ENCODE measurements at places on chromosomes 5 and 9.

DNA sequence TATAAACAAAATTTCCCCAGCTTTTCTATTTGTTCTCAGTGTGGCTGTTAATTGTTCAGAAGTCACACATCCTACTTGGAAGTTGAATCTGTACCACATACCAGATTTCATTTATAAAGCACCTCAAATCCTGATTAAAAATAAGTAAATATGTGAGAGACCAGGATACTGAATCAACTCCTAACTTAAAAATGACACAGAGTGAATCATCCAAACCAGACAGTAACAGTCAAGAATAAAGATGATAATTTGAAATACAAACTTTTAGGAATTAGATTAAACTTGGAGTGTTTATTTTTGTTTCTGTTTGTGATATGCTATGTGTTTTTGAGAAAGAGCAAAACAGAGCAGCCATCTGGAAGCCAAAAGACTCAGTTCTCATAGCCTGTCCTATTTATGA is 633.2 kb upstream of the RORB start:
- DNase-seq, result peak; percentile 50

GRCh38 chr9:100674419-100675122 is 96.7 kb downstream of the CAVIN4 start:
- no peak for DNase-seq

DNA sequence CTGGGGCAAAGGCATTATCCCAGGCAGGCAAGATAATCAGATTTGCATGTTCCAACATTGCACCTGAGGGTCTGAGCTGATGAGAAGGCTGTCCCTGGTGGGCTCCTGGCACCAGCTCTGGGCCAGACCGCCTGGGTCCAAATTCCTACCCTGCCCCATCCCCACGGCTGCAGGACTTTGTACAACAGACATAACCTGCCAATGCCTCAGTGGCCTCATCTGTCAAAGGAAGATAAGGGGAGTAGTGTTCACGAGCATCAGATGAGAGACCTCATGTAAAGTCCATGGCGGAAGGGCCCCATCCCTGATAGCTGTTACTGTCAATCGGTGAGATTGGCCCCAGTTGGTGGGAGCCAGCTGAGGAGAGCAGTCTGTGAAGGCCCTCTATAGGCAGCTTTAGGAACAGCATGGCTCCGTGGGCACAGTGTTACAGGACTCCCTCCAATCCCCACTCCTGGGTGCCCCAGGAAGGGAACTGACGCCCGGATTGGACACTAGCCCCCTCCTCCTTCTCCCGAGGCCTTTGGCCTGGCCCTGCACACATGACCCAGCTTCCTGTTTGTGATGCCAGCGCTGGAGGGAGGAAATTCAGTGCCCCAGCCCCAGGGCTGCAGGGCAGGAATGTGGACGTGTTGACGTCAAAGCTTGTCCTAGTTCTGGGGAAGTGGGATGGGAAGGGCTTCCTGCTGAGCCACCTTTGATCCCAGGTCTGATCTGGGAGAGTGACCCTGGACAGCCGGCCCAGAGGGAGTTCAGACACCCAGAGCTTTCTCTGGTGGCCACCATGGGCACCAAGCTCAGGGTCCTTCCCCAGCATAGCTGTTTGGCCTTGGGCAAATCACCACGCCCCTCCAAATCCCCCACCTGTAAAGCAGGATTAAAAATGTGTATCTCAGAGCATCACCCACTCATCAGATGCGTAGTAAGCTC is 56.2 kb downstream of the DUSP1 start:
- peak; percentile 62 for DNase-seq

DNA sequence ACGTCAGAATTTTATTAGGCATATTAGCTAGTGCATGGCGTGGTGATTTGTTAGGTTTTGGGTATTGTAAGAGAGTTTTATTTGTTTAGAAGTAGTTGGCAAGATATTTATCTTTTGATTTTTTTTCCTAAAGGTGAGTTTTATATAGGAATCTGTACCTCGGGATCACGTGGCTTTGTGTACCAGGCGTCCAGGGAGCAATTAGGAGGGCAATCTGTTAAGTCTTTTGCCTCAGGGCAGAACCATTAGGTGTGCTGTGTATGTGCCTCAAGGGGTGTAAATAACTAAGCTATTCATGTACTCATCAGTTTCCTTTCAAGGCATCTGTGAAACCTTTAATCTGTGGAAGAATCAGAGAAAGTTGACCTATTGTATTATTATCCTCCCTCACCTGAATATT is 39.4 kb downstream of the ZSWIM6 start:
- DNase-seq, result no peak

DNA sequence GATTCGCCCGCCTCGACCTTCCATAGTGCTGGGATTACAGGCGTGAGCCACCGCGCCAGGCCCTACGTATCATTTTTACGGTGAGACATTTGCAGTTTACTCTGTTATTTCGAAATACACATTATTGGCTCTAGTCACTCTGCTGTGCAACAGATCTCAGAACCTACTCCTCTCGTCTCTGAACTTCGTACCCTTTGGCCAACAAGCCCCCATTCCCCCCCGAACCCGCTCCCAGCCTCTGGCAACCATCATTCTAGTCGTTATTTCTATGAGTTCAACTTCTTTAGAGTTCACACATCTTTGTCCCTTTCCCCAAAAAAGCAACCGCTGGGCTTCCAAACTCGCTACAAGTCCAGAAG is 735 bp downstream of the PTGR1 start:
- DNase-seq, result peak; percentile 78

DNA sequence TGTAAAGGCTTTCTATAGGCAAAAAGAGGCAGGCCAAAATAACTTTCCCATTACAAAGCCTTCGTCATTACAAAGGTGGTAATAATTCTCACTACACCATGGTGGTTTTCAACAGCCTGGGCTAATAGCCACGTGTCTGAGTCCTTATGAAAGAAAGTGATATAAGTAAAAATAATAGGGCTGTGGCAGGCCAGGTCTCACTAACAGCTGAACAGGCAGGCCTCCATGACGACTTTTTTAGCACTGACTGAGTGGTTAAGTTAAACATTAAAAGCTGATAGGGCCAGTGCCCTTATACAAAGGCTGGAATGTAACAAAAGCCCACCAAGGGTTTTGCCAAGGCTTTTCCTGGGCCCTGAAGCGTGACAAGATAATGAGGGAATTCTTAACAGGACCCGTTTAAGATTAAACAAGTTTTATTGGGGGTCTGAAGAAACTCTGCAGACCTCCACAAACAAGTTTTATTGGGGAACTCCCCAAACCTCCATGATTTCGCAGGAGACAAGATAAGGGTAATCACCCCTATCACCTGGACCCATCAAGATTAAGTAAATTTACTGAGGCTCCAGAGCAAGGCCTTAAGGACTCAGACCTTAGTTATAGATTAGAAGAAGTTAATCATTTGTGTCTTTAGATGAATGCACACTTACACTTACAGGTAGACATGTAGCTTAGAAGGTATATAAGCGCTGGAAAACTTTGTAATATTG is 412.9 kb downstream of the CHSY3 start:
- no peak for DNase-seq

DNA sequence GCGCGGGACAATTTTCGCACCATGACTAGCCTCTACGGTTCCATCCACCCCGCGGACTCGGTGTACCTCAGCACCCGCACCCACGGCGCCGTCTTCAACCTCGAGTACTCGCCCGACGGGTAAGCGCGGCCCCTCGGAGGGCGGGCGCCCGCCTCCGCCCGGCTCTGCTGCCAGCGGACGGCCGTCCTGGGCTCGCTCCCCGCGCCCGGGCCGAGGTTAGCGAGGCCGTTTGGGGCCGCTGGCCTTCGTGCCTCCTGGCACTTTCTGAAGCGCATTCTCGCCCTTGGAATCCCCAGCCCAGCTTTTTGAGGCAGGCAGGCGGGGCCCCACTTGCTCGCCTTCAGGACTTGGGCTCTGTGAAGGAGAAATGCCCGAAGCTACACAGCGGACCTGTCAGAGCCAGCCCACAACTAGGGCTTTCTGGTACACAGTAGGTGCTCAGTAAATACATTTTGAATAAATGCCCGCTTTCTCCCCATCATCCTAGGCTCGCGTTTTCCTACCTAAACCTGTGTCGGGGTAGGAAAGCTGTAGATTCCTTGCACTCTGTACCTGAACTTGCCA is 772 bp downstream of the DCAF10 start:
- DNase-seq, result peak; percentile 32

DNA sequence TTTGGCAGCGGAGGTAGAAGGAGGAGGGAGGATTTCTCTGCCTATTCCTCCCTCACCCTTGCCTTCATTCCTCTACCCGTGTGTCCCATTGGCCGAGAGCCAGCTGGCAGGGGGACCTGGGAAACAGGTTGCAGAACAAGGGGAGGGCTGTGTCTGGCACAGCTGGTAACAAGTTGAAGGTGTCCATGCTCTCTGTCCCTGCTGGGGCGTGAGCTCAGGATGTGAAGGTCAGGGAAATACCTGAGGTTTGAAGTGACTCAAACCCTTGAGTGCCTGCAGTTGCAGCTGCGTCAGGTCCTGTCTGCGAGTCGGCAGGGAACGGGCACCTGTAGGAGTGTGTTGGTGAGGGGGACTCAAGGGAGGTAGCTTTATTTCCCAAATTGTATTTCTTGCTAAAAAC is 16.2 kb downstream of the MIGA2 start:
- DNase-seq, result no peak

GRCh38 chr5:112381521-112381920 is 37.6 kb downstream of the EPB41L4A start:
- no peak for DNase-seq

GRCh38 chr5:10335711-10336470 is 17.6 kb upstream of the MARCHF6 start:
- no peak for DNase-seq

- peak; percentile 28 for DNase-seq
Observed at GRCh38 chr9:99239341-99240060, 17.4 kb downstream of the SEC61B start.

DNA sequence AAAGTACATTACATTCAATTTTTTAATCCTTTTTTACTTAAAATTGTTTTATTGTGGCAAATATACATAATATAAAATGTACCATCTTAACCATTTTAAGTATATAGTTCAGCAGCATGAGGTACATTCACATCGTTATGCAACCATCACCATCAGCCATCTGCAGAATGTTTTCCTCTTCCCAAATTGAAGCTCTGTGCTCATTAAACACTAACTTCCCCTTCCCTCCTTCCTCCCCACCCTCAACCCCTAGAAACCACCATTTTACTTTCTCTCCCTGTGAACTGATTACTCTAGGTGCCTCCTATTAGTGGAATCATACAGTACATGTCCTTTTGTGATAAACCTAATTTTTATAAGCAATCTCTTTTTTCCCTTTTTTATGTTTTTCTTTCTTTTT is 15.6 kb downstream of the TEX53 start:
- DNase-seq, result no peak

- DNase-seq, result no peak
Observed at GRCh38 chr5:178490935-178491652, 99.1 kb downstream of the COL23A1 start.

DNA sequence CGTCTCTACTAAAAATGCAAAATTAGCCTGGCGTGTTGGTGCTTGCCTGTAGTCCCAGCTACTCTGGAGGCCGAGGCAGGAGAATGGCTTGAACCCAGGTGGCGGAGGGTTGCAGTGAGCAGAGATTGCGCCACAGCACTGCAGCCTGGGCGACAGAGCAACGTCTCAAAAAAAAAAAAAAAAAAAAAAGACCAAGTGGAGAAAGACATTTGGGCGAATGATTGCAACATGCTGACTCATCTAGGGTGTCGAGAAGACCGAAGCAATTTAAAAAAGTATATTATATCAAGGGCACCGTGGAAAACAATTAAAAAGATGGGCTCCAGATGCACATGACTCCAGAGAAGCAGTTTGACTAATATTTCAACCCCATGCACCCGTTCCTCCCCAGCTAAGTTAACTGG is 9.2 kb downstream of the KLF4 start:
- DNase-seq, result peak; percentile 79

- DNase-seq, result no peak
Observed at GRCh38 chr5:65184780-65185179, 296.9 kb downstream of the ADAMTS6 start.

DNA sequence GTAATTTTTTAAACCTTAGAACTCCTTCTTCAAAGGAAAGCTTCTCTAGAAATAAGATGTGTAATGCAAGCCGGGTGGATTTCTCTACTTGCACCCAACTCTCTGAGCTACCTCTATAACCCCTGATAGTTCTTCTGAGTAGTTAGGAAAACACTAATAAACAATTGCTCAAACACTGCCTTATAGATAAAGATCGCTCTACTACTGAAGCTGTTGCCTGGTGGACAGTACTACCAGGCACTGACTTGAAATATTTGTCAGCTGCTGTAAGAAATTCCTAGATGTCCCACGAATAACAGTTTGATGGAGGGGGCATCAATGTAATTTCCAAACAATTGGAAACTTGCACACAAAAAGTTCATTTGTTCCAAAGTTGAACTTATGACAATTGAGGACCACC is 42.0 kb downstream of the NR3C1 start:
- DNase-seq, result peak; percentile 51

DNA sequence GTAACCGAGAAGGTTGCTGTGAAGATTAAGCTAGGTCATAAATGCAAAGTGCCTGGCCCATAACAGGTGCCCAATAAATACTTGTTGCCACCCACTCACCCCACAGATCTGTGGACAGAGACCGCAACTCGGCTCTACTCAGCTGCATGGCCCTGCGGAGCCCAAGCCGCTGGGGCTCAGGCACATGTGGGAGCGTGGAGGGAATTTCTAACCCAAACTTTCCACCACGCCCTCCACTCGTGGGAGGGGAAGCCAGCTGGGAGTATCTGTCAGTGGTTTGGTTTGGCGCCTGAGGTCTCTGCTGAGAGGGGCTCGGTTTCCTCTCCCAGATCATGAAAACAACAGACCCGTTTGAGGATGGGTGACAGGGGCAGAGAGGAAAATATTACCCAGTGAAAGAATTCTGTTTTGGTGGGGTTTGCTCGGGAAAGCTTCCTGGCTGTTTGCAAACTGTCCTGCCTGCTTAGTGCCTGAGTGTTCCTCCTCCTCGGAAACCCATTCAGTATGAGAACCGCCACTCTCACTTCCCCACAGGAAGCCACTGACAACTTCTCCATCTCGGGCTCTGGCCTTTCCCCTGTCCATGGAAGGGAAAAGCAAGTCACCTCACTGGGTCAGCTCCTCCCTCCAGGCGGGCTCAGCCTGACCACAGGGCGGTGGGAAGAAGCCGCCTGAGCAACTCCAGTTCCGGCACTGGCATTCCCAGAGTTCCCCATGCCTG is 60.1 kb downstream of the RGS3 start:
- DNase-seq, result no peak

DNA sequence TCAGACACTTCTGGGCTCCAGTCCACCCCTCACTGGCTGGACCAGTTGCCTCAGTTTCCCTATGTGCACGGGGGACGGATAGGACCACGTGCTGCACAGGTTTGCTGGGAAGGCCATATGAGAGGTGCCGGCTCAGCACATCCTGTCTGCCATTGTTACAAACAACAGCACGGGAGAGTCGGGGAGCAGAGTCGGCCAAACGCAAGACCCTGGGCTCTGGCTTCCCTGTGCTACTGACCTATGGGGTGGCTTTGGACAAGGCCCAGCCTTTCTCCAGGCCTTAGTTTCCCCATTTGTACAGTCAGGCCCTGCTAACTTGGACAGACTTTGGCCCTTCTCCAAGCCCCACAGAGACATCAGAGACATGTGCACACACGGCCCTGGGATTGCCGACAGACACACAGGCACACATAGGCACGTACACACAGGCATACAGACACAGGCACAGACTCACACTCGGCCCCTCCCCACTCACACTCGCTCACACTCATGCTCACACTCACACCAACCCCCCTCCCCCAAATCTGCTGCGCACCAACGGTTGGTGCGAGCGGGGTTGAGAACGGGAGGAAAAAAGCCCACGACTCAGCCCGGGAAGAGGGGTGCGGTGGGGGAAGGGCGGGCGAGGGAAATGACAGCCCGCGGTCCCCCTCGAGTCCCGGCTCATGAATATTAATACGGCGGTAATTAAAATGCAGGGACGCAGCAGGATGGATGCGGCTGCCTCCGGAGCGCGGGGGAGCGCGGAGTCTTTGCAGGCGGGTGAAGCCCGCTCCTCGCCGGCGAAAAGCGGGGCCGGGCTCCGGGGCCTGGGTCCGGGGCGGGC is 133.0 kb downstream of the C9orf50 start:
- DNase-seq, result peak; percentile 78

All from iris pigment epithelial cell (primary cell).